ENCODE measurements at places on chromosomes 5 and 9.

GRCh38 chr9:78676009-78676408 lies 379.1 kb downstream of the PSAT1 start:
- DNase-seq = no peak

DNA sequence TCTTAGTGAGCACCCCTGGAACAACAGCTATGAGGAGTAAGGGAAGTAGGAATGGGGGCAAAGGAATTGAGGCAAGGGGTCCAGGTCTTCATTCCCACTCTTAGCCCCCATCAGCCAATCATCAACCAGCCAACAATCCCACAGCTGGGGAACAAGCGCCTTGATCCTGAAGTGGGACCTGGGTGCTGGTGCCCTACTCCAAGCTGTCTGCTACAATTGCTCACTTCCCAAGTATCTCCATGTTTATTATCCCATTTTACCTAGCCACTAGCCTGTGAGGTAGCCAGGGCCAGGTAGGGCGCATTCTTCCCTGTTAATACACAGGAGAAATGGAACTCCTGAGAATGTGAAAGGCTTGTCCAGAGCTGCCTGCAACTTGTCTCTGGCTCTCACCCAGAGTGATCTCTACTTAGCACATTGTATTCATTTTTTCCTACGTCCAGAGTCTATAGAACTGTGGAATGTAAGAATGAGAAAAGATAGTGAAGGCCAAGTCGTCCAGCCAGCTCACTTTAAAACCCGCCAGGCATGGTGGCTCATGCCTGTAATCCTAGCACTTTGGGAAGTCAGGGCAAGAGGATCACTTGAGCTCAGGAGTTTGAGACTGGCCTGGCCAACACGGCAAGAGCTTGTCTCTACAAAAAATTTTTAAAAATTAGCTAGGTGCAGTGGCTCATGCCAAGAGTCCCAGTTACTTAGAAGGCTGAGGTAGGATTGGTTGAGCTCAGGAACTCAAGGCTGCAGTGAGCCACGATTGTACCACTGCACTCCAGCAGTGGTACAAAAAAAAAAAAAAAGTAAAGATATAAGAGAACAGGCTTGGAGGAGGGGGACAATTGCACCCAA lies 6.2 kb upstream of the DNAJC18 start:
- no peak for DNase-seq

DNA sequence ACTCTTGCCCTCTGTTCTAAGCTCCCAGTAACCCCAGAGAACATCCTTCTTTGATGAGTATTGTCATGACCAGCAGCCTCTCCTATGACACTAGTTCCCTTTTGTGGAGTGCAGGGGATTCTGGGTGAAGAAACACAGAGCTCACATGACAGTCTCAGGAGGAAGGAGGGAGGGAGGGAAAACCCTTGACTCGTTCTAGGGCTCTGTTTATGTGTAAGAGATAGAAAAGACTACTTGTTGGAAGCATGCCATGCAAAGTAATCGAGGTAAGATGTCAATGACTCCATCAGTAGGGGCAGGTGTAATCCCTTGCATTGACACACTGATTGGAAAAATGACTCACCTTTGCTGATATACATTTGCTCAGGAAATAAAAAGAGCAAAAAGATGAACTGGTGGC lies 190.2 kb upstream of the ELL2 start:
- no peak for DNase-seq

DNA sequence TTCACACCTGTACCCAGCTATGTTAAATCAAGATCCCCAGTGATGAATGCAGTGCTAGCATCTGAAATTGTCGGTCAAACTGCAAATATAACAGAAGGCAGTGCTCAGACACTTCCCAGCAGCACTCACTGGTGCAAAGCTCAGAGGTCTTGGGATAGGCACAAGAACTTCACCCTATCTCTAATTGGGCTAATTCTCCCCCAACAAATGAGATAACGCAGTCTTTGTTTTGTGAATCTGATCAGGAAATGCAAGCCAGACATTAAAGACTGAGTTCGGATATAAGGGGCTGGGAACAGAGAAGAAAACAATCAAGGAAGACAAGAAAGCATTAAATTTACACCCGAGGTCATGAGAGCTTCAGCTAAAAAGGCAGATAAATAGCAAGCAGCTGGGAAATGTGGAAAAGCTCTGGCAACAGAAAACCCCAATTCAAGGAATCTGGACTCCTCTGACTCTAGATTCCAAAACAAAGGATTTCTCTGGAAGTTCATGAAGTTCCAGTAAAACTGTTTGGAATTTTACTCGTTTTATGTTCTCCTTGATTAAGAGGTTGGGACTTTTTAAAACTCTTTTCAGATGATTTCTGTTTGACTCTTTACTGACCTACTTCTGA lies 65.1 kb downstream of the GNA14 start:
- DNase-seq = no peak

DNA sequence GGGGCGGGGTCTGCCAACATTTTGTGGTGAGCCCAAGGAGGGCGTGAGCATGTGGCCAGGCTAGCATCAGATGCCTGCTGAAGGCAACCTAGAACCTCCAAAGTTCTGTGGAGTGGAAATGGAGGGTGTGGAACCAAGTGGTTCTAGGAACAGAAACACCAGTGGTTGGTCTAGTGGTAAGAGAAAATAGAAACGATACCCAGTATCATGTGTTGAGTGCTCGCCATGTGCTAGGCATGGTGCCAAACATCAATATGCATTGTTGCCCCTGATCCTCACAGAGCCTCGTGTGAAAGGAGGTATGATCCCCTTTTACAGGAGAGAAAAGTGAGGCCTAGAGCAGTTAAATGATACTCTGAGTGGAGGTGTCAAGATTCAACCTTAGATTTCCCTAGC lies 31.5 kb upstream of the MVB12B start:
- DNase-seq = no peak

DNA sequence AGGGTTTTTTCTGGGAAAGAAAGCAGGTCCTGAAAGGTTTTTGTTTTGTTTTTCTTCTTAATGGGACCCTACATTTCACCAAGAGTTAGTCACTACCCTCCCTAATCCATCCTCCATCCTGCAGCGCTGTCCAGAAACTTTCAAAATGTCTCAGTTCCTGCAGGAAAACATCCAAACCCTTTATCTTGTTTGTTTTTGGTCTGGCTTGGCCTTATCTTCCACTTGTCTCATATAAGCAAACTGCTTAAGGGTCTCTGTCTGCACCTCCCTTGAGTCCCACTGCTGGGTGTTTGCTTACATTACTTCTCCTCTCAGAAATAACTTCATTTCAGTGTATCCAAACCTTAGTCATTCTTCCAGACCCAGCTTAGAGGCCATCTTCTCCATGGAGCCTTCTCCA lies 11.0 kb upstream of the TRAF1 start:
- DNase-seq = no peak

DNA sequence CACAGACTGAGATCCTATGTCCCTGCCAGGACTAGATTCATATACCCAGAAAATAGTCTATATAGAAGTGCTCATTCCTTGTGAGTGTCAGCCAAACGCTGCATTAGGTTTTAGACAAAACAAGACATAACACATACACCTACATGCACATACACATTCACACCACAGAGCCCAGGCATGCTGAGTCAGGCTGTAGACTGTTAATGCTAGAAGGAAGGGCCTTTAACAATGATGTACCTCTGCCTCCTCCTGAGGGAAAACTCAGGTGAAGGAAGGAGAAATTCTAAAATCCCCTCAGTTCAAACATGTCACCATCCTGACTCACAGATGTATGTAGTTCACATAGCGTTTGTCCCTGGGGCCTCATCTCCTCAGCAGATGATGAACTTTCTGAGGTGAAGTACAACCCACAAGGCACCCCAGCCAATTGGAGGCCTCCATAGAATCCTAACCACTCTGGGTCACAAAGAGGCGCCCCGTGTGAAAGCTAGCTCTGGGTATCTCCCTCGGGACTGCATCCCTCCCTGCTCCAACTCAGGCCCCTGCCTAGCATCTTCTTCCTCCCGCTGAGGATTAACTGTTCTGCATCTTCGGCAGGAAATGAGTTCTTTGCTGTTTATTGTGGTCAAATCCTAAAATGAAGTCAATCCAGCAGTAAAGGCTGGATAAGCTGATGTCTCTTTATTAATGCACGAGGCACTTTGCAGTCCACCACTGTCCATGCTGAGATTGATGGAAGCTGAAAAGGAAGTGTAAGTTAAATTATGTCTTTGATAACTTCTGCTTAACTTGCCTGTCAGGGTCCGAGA lies 40.8 kb upstream of the FSTL4 start:
- DNase-seq = no peak

DNA sequence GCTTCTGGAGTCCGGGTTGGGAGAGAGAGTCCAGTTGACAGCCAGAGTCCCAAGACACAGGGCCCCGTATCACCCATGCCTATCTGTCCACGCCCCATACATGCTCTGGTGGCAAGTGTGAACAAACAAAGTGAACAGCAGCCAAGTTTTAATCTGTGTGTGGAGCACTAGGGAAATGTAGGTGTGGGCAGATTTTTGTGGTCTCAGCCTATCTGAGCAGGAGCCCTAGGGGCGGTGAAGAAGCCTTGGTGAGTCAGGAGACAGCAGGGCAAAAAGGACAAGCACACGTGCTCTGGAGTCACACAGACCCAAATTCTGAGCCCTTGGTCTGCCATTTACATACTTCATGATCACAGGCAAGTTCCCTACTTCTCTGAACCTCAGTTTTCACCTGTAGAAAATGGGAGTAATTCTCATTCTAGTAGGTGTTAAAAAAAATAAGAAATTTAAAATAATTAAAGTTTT lies 23.2 kb downstream of the EGR1 start:
- DNase-seq = no peak

DNA sequence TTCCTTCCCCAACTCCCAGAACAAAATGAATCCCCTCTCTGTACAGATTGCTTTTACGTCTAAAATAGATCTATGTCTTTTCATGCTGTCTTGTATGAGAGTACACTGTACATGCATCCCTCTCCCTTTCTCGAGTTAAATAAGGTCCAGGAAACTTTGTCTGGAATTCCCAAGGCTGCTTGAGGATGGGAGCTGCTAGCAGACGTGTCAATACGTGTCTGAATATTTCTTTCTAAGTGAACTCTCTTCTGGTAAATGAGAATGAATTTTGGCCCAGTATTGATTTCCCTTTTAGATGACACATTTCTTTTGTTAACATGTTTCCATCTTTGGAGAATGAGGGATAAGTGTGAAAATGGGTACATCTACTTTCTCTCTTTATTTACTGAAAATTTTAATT lies 59.6 kb upstream of the GAS1 start:
- DNase-seq = no peak

GRCh38 chr5:155504606-155505005 lies 491.1 kb downstream of the KIF4B start:
- DNase-seq = no peak

DNA sequence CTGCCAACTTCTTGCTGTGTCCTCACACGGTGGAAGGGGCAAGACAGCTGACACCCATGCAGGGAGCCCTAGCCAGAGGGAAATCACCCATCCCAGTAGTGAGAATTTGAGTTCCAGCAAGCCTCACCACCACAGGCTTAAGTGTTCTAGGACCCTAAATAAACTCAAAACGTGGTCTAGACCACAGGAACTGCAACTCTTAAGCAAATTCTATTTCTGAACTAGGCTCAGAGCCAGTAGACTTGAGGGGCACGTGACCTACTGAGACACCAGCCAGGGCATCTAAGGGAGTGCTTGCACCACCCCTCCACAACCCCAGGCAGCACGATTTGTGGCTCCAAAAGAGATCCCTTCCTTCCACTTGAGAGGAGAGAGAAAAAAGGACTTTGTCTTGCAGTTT lies 96.0 kb upstream of the PHF24 start:
- no peak for DNase-seq

GRCh38 chr9:950139-950538 lies 26.3 kb upstream of the DMRT3 start:
- DNase-seq = no peak

DNA sequence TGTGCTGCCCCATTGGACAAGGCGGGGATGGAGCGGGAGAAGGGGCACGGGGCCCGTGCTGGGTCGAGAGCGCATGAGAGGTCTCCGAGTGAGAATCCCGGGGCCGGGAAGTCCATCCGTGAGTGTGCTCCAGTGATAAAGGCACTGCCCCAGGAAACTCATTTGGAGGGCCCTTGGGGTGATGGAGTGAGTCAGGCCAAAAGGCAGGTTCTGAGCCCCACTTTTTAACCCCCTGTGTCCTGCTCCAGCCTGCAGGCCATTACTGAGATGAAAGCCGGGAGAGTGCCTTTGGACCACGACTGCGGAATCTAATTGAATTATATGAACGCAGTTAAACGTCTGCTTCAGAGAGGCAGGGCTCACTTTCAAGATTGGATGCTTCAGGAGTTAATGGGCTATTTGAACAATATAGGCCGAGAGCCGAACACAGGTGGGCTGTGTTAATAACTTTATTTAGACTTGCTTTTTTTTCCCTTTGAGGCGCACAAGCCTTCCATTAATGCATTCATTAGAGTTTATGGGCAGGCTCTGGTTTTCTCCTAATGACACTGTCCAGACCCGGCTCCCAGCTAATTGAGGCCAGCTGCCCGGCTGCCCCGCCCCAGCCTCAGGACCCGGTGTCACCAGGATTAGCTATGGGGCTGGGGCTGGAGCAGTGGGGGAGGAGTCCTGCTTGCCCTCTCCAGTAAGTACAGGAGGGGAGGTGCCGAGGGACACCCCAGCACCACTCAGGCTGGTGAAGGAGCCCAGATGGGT lies 79.1 kb upstream of the LMX1B start:
- DNase-seq = no peak

- DNase-seq = no peak
Observed at GRCh38 chr9:19162956-19163355, 35.7 kb upstream of the PLIN2 start.

DNA sequence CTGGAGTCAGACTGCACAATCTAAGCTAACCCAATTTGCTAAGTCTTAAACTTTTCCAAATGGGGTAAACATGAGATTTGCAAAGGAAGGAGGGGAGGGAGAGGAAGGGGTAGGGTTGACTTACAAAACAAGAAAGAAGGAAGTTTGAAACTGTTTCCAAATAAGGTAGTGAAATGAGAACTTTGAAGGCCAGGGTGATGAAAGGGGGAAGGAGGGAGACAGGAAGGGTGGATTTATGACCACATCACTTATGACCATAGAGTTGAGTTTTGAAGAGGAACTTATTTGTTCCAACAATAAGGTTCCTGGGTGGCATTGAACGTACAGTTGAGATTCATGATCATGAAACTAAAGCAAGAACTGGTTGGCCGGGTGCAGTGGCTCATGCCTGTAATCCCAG lies 72.5 kb upstream of the DAPK1 start:
- no peak for DNase-seq

DNA sequence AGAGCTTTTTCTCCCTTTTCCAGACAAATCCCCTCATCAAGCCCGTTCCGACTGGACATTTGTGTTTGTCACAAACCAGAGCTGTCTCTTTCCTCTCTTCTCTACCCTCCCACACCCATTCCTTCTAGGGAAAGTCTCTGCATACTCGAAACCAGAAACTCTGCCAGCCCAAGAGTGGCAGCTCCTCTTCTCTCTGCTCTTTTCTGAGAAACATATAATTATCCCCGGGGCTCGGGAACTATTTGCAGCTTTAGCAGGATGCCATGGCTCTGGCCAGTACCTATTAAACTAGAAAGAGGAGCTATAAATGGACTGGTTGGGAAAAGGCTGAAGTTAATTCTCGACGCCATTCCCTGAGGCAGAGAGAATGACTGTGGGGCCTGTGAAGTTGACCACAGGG lies 82.6 kb downstream of the SH3PXD2B start:
- no peak for DNase-seq

All from activated CD4-positive, alpha-beta T cell treated with anti-CD3 and anti-CD28 coated beads, Interleukin-2, Interleukin-4, amounts not matched to agents 100 ng/mL and 50 ng/mL, durations not matched to agents 16 hours and 8 hours (primary cell).